GM12878 (cell line): ENCODE measurements at places on chromosomes 12 and 14. TPM values are rescaled to one million over a fixed set of nuclear protein-coding genes. Genes with fewer than 3 reads are reported as not detected.

The C1S gene
- 1.2 and 1.3 TPM in 2 replicates for total RNA-seq

The GPR65 gene
- total RNA-seq: 7.3 and 8.2 TPM in 2 replicates

The MED13L gene
- 22.8 and 30.1 TPM in 2 replicates for total RNA-seq

The LARP4 gene
- 55.8 and 56.2 TPM in 2 replicates for total RNA-seq

The NFATC4 gene
- total RNA-seq: 13.5 and 19.2 TPM in 2 replicates

The NXPH4 gene
- 0.19 and 0.26 TPM in 2 replicates for total RNA-seq
